Activated CD8-positive, alpha-beta T cell treated with anti-CD3 and anti-CD28 coated beads, Interleukin-2, amount 10 ng/mL, durations not matched to agents 7 days and 5 days (primary cell): ENCODE measurements at places on chromosomes 3 and 15. TPM values are rescaled to one million over a fixed set of nuclear protein-coding genes. Genes with fewer than 3 reads are reported as not detected.

DNA sequence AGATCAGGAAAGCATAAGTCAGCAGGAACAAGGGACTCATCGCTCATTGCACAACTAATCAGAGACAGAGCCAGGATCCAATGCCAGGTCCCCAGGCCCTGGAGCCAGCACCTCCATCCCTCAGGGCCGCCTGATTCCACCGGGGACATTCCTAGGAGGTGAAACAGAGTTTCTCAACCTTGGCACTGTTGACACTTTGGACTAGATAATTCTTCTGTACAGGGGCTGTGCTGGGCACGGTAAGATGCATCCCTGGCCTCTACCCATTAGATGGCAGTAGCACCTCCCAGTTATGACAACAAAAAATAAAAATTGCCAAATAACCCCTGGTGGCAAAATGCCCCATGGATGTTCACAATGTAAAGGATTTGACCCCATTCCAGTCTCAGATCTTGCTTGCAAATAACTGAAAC is 127.7 kb downstream of the MTHFS start:
- no peak overlapping the region for H3K4me3 ChIP-seq
- no peak for DNase-seq
- no peaks in the 10 kb centered on the region for H3K4me1 ChIP-seq

DNA sequence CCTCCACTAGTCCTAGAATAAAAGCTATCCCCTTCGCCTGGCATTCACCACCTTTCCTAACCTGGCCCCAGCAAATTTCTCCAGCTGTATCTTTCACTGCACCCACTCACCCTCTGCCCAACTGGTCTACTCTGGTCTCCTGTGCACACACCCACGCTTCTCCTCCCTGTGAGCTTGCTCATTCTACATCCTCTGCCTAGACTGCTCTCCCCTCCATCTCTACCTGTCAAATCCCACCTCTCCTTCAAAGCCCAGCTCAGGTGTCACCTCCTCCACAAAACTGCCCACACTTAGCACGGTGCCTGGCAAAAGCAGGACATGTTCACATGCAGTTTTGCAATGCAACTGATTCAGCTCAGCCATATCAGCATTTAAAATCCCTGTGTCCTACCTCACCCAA is 45.8 kb upstream of the NTRK3 start:
- H3K4me1 ChIP-seq = no peaks in the 10 kb centered on the region
- no peaks in the 10 kb centered on the region for H3K27me3 ChIP-seq
- no peaks in the 10 kb centered on the region for H3K36me3 ChIP-seq
- H3K4me3 ChIP-seq = no peak overlapping the region
- H3K27ac ChIP-seq = no peak overlapping the region

- H3K4me1 ChIP-seq = peaks cover 8% of the 10 kb centered on the region
- no peaks in the 10 kb centered on the region for H3K27me3 ChIP-seq
- H3K36me3 ChIP-seq = no peaks in the 10 kb centered on the region
- no peak overlapping the region for H3K27ac ChIP-seq
- no peak overlapping the region for H3K4me3 ChIP-seq
- DNase-seq = no peak
Observed at GRCh38 chr3:189572249-189572648, 58.9 kb upstream of the TP63 start.

GRCh38 chr3:140219923-140220452 is 285.0 kb downstream of the CLSTN2 start:
- H3K4me1 ChIP-seq = no peaks in the 10 kb centered on the region
- H3K27ac ChIP-seq = no peak overlapping the region
- no peaks in the 10 kb centered on the region for H3K36me3 ChIP-seq
- H3K27me3 ChIP-seq = peaks cover 3% of the 10 kb centered on the region

GRCh38 chr15:76866716-76867321 is 38.3 kb downstream of the SCAPER start:
- no peaks in the 10 kb centered on the region for H3K27me3 ChIP-seq
- peaks cover 6% of the 10 kb centered on the region for H3K36me3 ChIP-seq
- no peak overlapping the region for H3K27ac ChIP-seq
- no peak overlapping the region for H3K4me3 ChIP-seq
- peak; percentile 25 for DNase-seq

GRCh38 chr3:122021811-122022401 is at the start of gene ILDR1:
TSS of gene ILDR1 (minus strand) at chr3:122022247. CDS start at chr3:122022077, 170 bp downstream.
- DNase-seq = peak; percentile 33
- peaks cover 39% of the 10 kb centered on the region for H3K27me3 ChIP-seq
- H3K4me3 ChIP-seq = peak within 1 kb of the TSS; percentile 58
- peaks cover 3% of the 10 kb centered on the region for H3K4me1 ChIP-seq
- no peak within 1 kb of the TSS for H3K27ac ChIP-seq
- no peaks in the 10 kb centered on the region for H3K36me3 ChIP-seq

- no peak overlapping the region for H3K4me3 ChIP-seq
- no peak overlapping the region for H3K27ac ChIP-seq
- no peaks in the 10 kb centered on the region for H3K27me3 ChIP-seq
- no peak for DNase-seq
- peaks cover 31% of the 10 kb centered on the region for H3K36me3 ChIP-seq
Observed at GRCh38 chr3:8900869-8901268, 62.4 kb downstream of the RAD18 start.

- DNase-seq = peak; percentile 97
- H3K27ac ChIP-seq = peak within 1 kb of the TSS; percentile 82
- H3K27me3 ChIP-seq = peaks cover 2% of the 10 kb centered on the region
- peaks cover 12% of the 10 kb centered on the region for H3K36me3 ChIP-seq
Observed at GRCh38 chr15:72272213-72272996, at the start of gene PARP6. TSS of gene PARP6 (minus strand) at chr15:72272554. CDS start at chr15:72267477, 5,077 bp downstream.

- no peak overlapping the region for H3K27ac ChIP-seq
- H3K4me1 ChIP-seq = no peaks in the 10 kb centered on the region
- H3K4me3 ChIP-seq = no peak overlapping the region
- H3K27me3 ChIP-seq = peaks cover 2% of the 10 kb centered on the region
- no peak for DNase-seq
Observed at GRCh38 chr3:197378985-197379718, 80.7 kb upstream of the DLG1 start.

DNA sequence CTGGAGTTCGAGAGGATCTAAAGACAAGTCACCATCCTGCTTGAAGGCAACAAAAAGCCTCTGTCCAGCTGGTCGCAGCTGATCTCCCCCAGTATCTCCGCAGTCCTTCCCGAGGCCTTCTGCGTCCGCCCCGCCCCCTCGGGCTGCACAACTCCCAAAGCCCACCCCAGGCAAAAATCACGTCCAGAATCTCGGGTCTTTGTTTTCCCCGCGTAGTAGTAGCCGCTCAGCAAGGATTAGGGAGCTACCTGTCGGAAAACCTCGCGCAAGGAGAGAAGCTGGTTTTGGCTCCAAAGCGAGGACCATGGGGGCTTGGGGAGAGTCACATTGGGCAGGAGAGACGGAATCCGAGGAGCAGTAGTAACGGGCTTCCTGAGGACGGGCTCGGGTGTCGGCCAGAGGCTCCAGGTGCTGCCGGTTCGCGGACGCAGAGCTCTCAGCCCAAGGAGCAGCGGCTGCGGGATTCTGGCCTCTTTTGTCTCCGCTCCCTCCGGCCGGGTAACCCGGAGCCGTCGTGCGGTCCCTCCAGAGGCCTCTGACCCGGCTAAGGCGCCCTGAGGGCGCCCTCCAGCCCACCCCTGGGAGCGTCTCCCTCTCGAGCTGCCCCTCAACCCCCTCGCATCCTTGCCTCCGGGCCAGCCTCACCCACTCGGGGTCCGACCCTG is 401 bp downstream of the ZSCAN29 start:
- H3K36me3 ChIP-seq = peaks cover 49% of the 10 kb centered on the region
- H3K27ac ChIP-seq = peak overlapping the region; percentile 85
- DNase-seq = peak; percentile 23
- H3K27me3 ChIP-seq = no peaks in the 10 kb centered on the region
- H3K4me3 ChIP-seq = peak overlapping the region; percentile 91

ACAD9 gene
- total RNA-seq = 68.3 TPM

IMPDH2 gene
- 229 TPM for total RNA-seq

DNA sequence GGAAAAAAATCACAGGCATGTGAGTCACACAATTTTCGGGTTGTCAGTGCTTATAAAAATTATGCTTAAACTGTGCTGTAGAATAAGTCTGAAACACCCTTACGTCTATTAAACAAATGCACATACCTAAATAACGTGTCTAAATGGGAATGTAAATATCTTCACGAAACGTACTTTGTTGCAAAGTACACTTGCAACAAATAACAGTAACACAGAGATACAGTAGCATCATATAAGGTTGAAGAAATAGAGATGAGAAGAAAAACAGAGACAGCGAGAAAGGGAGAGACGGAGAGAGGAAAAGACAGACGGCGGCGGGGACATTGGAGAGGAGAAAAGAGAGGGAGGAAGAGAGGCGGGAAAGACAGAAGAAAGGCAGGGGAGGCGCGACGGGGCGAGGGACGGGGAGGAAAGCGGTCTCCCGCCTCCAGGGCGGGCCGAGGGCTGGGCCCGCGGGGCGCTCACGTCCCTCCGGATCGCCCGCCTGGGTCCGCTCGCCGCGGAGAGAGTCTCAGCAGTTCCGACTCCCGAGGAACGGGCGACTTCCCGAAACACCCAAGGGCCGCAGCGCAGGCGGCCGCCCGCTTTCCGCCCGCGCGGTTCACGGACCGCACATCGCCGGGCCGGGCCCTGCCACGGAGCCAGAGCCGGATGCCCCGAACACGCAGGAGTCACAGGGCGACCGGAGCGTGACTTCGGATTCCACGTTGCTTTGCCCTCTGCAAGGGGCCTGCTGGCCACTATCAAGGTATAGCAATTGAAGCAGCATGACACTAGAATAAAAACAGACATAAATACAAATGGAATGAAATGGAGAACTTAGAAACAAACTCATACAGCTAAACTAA is 153.4 kb downstream of the LMLN start:
- H3K4me1 ChIP-seq = peaks cover 8% of the 10 kb centered on the region
- peaks cover 7% of the 10 kb centered on the region for H3K36me3 ChIP-seq
- DNase-seq = no peak

ERICH6 gene
- total RNA-seq = 0.60 TPM

ACTRT3 gene
- total RNA-seq = 0.66 TPM

FANCD2 gene
- 66.9 TPM for total RNA-seq

DNA sequence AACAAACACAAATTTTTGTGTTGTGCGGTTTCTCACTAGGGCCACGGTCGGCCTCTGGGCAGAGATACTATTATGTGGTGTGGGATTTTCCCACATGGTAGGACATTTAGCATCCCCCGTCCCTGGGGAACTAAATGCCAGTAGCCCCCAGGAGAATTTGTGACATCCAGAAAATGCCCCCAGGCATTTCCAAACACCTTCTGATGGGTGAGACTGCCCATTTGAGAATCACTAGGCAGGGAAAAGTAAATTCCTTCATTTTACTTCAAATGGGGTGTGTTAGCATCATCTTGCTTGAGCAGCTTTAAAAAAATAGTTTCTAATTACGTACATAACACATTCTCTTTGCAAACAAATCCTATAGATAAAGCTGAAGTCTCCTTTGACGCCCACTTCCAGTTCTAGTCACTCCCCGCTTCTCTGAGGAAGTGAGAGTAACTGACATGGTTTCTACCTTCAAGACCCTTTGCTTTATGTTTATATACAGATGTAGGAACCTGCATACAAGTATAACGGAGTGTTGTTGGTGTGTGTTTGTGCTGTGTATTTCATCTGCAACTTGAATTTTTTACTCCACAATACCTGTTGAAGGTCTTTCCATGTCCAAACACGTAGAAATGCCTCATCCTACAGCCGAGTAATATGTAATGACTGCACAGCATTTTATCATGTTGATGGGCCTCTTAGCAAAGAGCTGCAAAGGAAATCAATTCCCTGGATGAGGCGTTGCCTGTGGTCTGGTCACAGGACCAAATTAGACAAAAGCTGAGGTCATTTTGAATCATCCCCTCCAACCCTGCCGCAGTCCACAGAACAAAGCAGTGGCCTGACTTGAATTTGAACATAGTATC is 31.4 kb upstream of the ZBTB38 start:
- no peaks in the 10 kb centered on the region for H3K36me3 ChIP-seq
- no peak for DNase-seq
- peaks cover 8% of the 10 kb centered on the region for H3K27me3 ChIP-seq
- no peaks in the 10 kb centered on the region for H3K4me1 ChIP-seq

GRCh38 chr3:13379201-13379830 is 40.8 kb downstream of the NUP210 start:
- H3K4me1 ChIP-seq = no peaks in the 10 kb centered on the region
- DNase-seq = no peak
- no peak overlapping the region for H3K27ac ChIP-seq
- no peaks in the 10 kb centered on the region for H3K27me3 ChIP-seq

TEX55 gene
- total RNA-seq = not detected
